ENCODE measurements at places on chromosomes 16 and 17.
A peak's percentile ranks its signal among the peaks of the same experiment; 100 is the strongest.

- DNase-seq, result peak; percentile 89
Measured at GRCh38 chr16:66406534-66407221, 20.4 kb upstream of the BEAN1 start.

DNA sequence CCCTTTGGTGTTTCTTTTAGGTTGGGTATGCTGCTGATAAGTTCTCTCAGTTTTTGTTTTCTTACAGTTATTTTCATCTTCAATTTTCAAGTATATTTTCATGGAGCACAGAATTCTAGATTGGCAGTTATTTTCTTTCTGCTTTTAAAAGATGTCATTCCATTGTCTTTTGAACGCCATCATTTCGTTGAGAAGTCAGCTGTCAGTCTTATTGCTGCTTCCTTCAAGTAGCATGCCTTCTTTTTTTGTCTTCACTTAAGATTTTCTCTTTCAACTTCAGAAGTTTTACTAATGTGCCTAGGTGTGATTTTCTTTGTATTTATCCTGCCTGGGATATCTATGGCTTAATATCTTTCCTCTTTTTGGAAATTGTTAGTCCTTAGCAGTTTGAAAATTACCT, 262.2 kb upstream of the PMFBP1 start:
- no peak for DNase-seq

DNA sequence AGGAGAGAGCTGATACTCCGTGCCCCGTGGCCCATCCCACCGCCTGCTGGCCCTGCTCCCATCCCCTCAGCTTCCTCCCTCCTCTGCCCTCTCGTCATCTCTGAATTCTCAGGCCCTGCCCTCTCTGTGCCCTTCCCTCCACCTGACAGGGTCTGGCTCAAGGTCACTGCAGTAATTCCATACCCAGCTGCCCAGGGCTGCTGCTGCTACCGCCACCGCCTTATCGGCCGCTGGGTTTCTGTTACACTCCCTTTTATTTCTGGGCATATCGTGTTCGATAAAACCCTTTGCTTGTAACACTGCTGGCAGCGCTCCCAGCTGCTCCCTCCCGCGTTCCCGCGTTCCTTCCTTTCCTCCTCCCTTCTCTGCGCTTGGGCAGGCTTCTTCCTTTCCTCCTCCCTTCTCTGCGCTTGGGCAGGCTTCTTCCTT, 1.2 kb downstream of the EPN3 start:
- DNase-seq, result no peak

GRCh38 chr16:785563-786535, 2.3 kb downstream of the RPUSD1 start:
- DNase-seq, result peak; percentile 79

DNA sequence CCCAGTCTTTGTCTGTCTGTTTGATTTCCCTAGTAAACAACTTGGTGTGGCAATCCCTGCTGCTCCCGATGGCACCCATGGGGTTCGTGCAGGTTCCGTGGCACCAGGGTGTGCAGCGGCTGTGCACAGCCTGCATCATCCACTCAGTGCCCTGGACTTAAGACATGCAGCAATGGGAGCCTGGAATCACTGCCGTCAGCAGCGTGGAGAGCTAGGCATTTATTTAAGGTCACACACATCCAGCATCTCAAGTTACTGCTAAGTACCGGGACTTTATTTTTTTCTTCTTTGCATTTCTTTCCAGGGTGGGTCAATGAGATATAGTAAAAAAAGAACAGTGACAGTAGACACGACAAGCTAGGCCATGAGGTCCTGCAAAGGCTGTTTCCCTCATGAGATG, 2.8 kb downstream of the DHRS7C start:
- DNase-seq, result no peak

DNA sequence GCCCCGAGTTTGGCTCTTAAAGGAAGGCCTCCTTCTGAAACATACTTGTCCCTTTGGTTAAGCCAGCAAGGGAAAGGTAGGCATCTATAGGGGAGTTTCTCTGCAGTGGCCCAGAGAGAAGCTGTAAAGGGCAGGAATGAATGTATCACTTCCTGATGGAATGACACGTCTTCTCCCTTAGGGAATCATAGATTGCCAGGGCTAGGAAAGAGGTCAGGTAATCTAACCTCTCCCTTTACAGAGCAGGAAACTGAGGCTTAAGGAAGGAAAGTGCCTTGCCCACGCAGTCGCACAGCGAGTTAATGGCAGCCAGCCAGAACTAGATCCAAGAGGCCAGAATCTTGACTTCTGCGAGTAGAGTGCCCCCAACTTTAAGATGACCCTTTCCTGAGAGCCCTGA, 66.1 kb downstream of the NEUROD2 start:
- DNase-seq, result no peak

Data from stimulated activated CD4-positive, alpha-beta T cell treated with anti-CD3 and anti-CD28 coated beads, Interleukin-4, amount 100 ng/mL, for 1 hour (primary cell).